ENCODE measurements at places on chromosomes 6 and 20. TPM values are rescaled to one million over a fixed set of nuclear protein-coding genes. Genes with fewer than 3 reads are reported as not detected.

TFAP2D gene
- polyA plus RNA-seq = not detected

- no peak for DNase-seq
Observed at GRCh38 chr6:157800420-157801237, 22.4 kb upstream of the SNX9 start.

GRCh38 chr6:29964518-29964886, 22.2 kb downstream of the HLA-A start:
- DNase-seq = no peak

DNA sequence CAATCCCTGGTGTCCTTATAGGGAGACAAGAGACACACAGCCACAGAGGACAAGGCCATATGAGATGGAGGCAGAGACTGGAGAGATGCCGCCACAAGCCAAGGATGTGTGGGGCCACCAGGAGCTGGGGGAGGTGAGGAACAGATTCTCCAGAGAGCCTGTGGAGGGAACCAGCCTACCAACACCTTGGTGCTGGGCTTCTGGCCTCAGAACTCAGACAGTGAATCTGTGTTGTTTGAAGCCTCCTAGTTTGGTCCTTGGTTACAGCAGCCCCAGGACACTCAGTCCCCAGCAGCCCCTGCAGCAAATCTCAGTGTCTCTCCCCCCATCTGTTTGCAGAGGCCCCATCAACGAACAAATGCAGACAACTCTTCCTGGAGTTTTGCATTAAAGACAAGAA, 73.2 kb upstream of the BHLHE23 start:
- no peak for DNase-seq

DNA sequence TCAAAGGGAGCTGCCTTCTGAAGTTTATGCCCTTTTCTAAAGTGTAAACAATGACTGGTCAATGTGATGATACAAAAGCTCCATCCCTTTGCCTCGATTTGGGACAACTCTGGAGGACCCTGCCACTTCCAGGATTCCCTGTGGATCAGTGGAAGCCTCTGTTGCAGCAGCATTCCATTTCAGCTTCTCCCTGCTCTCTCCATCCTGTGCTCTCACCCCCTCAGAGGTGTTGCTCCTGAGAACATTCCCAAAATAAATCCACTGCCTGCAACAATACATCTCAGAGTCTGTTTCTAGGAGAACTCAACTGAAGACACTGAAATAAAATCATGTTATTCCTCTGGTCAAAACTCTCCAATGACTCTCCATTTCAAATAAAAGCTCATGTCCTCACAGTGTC, 263.6 kb downstream of the HACE1 start:
- DNase-seq = no peak

DNA sequence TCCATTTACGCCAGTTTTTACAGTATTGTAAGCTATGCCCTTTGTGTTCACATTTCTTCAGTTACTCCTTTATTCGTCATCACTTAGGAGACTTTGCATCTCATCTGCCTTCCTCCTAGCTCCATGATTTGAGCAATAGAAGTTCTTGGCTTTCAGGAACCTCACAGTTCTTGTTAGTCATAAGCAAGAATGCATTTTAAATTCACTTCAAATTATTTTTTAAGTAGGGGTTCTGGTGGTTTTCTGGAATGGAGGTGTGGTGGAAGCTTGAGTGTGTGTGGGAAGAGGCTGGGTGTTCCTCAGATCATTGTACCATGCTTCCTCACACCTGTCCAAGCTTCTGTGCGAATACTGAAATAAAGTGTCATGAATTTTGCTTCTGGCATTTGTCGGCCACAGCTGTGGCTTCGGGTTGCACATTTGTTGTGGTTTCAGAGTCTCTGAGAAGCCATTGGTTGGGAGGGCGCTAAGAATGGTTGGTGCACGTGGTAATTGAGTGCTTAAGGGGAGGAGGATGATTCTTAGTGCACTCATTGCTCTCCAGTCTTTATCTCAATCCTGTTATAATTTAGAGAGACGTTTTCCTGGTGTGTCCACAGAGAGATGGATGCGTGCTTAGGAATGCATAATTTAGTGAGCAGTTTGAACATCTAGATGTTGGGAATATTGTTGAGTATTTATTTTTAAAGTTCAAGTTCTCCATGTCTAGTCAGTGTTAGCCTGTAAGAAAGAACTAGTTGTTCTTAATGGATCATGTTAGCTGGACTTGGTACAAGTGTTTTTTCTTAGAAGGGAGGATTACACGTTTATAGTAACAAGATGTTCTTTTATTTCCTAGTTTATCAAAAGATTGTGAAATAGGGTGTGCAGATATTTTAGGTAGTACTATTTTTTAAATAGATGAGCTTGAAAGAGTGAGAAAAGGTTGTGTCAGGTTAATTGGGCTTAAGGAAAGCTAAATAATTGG, 31.9 kb downstream of the FOXO3 start:
- DNase-seq = no peak

DNA sequence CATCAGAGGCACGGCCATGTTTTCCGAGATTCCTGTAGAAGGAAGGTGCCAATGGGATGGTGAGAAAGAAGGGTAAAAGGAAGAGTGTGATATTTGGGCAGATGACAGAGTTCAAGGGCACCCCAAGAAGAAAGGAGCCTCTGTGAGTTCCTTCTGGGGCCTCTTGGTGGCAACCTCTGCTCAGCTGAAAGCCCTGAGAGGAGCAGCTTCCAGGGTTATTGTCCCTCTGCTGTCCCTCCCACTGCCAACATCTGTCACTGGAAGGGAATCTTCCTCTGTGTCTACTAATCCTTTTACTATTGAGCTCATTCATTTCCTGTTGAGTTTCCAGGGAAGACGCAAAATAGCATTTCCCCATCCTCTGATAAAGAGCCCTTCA, 40.0 kb upstream of the KCNK16 start:
- DNase-seq = no peak
